ENCODE measurements at places on chromosomes 1 and 21.

DNA sequence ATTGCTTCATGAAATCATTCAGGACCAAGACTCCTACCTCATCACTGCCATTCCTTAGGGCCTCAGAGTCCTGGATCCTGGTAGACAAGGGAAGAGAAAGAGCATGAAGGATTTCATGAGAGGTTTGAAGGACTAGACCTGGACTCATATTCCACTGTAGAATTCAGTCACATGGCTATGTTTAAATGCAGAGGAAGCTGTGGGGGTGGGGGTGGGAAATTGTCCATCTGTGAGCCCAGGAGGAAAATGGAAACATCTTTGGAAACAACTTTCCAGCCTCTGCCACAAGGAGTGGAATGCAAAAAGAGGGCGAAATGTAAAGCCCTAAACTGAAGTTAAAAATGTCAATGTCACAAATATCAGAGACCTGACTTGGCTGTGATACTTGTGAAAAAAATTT lies 73.0 kb downstream of the BRINP2 start:
- no peak for DNase-seq

DNA sequence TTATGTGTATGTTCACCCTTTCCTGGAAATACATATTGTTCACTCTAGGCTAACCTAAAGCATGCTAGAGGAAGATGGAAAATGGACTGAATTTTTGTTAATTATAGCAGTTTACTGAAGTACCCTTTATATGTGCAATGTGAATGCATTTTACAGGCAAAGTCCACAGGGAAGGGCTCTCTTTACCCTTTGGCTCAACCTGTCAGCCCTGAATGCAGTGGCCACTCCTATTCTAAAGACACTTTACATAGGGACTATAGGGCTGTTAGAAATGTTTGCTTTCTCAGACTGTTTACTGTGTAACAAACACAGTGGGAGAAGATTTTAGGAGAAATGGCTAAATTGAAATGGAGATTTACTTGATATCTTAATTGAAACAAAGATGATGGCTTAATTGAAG lies 78.5 kb downstream of the BRINP2 start:
- DNase-seq, result no peak

DNA sequence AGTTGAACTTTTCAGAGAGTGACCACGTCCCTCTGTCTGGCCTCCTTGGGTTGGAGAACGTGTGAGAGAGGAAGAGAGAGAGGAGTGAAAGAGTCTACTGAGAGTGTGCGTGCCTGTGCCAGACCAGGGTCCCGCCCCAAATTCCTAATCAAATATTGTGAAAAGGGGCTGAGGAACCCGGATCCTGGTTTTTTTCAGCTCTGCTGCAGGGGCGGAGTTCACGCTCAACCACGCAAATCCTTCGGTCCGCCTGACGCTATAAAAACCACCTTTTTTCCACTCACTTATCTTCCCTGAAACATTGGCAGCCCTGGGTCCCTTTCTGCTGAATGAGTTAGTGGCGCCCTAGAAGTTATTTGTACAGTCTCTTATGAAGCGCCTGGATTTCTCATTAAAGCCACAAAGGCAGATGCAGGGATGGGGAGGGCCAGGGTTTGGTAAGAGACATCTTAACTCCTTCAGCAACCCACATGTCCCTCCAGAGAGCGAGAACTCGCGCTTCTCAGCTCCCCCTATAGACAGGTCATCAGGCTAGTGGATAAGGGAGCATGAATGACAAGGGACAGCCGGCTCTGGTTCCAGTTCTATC lies at the start of gene FMOD:
Gene FMOD (minus strand): TSS at position 86 of the 589 bp plus-strand sequence. CDS start 2,852 bp downstream, outside the sequence.
- DNase-seq, result no peak

DNA sequence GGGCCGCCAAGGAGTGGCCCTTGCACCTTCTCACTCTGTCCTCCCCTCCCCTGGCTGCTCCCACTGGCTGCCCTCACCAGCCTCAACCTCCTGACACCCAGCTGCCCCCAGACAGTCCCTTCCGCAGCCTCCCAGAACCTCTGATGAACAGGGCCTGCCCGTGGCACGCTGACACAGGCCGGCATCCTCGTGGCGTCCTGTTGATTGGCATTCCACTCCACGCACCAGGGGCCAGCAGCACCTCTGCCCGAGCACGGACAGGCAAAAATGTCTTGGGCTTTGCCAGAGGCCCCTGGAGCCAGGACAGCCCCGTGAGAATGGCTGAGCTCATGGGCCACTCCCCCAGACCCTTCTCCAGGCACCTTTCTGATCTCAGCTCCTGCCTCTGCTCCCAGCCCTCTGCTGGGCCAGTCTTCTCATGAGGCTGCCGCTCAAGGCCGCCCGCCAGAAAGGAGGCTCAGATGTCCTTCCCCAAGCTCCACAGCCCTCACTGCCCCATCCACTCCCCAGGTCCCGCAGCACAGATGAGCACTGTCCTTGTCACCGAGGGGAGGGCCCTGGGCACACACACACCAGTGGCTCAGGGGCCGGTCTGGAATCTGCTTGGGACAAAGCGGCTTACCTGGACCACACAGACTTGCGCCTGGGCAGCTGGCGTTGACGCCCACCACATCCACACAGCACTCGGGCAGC lies 15.8 kb upstream of the RNF223 start:
- DNase-seq, result no peak

GRCh38 chr1:119675349-119676345 lies 27.6 kb upstream of the ZNF697 start:
- peak; percentile 1 for DNase-seq

DNA sequence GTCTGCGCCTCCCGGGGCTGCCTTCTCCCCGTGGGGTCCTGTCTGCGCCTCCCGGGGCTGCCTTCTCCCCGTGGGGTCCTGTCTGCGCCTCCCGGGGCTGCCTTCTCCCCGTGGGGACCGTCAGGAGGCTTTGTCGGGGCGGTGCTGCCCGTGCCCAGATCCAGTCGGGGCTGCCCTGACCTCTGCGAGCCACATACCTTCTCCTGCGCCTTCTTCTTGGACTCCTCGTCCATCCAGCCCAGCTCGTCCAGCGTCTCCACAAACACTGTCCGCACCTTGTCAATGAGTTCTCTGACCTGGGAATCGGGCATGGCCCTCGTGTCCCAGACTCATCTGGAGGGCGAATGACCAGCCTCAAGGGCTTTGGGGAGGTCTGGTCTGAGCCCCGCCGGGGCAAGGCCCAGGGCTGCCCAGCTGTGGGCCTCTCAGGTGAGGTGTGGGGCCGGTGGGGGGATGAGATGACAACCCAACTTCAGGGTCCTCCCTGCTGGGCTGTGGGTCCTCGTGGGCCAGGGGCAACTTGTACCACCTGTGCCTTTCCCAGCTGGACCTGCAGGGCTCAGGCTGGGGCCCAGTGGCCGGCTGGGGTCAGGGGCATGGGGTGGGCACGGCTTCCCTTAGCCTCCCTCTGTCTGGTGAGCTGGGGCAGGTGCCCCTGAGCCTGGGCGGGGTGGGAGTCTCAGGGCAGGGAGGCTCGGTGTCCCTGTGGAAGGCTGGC lies 9.4 kb downstream of the PRXL2B start:
- no peak for DNase-seq

- no peak for DNase-seq
Measured at GRCh38 chr1:109818271-109818987, 54.7 kb upstream of the EPS8L3 start.
